ENCODE measurements at places on chromosomes 16 and 17.

GRCh38 chr17:35069311-35069710 is 5.8 kb upstream of the RFFL start:
- DNase-seq, result no peak

- no peak for DNase-seq
These were observed 4.4 kb downstream of the CACNA1G start for GRCh38 chr17:50564916-50565315.

- DNase-seq, result no peak
These were observed 21.2 kb upstream of the SP6 start for GRCh38 chr17:47872019-47872650.

GRCh38 chr16:7998789-7999453 is 591.4 kb downstream of the TMEM114 start:
- no peak for DNase-seq

DNA sequence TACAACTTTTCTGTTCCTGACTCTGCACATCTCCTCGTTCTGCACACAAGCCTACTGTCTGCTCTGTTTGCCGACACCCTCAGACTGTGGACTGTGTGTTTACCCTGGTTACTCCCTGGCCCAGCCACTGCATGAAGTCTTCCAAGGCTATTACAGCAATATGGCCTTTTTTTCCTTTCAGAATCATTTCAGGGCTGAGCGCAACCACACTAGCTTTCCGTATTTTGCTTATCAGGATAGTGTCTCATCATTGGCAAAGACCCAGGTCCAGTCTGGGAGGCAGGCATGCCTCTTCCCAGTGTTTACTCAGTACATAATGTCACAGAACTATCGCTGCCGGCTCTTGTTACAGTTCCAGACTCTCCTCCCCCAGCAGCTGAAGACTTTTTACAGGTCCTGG is 10.1 kb downstream of the DNAH9 start:
- no peak for DNase-seq

DNA sequence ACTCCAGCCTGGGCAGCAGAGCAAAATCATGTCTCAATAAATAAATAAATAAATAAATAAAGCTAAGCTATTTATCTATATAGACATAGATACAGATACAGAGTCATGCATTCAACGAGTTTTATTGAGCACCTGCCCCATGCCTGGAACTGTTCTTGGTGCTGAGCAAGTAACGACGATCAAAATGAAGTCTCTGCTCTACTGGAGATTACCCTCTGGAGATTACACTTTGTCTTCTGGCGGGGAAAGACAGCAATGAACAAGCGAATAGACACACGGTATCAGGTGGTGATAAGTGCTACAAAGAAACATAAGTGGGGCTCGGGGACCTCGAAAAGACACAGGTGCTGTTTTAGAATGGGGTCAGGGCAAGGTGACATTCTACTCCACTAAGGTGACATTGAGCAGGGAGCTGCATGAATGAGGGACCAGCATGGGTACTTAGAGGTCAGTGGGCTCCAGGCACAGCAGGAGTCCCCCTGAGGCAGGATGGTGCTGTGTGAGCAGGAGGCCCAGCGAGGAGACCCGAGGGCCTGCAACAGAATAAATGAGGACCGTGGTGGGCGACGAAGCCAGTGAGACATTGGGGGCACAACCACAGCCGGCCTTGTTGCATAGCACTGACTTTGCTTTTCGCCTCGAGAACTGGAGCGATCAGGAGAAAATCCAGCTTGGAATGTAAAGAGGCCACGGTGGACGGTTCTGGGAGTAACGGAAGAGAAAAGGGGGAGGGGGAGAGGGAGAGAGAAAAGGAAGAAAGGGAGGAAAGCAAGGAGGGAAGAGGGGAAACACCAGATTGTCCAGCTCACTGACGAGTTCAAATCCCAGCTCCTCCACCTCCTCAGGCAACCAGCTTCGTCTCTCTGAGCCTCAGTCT is 42.4 kb upstream of the MEAK7 start:
- no peak for DNase-seq

- DNase-seq, result no peak
These were observed 12.3 kb downstream of the RAI1 start for GRCh38 chr17:17693253-17694168.

- DNase-seq, result no peak
These were observed 23.3 kb upstream of the SLC5A10 start for GRCh38 chr17:18928628-18929125.

Data from stimulated activated CD8-positive, alpha-beta memory T cell treated with anti-CD3 and anti-CD28 coated beads, Interleukin-4, amount 100 ng/mL, for 1 hour (primary cell).